ENCODE measurements at places on chromosomes 1 and 21.

DNA sequence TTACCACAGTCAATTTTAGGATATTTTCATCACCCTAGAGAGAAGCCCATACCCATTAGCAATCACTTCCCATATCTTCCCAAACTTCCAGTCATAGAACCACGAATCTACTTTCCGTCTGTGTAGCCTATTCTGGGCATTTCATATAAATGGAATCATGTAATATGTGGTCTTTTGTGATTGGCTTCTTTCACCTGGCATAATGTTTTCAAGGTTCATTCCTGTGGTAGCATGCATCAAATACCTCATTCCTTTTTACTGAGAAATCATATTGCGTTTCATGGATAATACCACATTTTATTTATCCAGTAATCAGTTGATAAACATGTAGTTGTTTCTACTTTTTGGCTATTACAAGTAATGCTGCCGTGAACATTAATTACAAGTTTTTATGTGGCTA, 21.5 kb downstream of the DESI2 start:
- DNase-seq: no peak

DNA sequence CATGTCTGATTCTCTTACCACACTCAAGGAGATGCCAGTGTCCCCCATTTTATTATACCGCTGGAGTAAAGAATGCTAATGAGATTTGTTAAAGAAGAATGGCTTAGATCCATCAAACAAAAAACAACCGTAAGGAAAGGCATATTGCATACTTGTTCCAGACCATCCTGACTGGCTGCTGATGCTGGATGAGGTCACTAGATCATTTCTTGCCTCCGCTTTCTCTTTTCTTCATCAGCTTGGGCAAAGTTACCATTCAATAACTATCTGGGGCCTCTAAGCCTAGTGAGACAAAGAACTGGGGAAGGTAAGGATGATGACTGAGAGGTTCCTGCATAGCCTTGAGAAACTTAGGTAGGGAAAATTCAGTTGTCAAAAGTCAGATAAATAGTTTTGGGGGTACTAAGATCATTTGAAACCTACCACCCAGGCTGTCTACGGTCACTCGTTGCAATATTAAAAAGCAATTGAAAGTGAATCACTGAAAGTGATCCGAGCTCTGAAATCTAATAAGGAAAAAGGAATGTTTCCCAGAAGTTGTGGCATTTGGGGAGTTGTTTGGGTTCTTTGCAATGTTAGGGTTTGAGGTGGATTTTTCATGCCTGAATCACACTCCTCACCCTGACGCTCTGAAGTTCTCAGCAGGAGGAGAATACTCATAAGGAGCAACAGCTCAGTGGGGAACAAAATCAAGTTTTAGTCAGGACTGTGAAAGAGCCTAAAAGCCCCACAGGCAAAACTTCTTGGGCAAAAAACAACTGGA, 176.8 kb downstream of the HHIPL2 start:
- no peak for DNase-seq

DNA sequence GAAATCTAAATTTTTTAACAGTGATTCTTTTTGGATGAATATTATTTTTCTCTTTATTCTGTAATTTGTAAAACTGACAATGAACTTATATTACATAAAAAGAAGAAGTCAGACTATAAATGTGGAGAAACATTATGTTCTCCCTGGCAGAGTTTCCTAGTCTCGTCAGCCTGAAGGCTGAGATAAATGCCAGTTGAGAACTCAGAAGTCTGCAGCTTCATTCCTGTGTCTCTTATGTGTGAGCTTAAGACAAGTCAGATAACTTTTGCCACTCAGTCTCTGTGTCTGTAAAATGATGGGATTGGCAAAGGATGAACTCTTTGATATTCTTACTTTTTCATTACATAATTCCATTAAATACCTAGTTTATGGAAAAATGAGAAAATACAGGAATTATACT, 568.8 kb upstream of the ZRANB2 start:
- DNase-seq: no peak

- DNase-seq: no peak
These were observed 52.0 kb upstream of the KCNA3 start for GRCh38 chr1:110726755-110727154.

DNA sequence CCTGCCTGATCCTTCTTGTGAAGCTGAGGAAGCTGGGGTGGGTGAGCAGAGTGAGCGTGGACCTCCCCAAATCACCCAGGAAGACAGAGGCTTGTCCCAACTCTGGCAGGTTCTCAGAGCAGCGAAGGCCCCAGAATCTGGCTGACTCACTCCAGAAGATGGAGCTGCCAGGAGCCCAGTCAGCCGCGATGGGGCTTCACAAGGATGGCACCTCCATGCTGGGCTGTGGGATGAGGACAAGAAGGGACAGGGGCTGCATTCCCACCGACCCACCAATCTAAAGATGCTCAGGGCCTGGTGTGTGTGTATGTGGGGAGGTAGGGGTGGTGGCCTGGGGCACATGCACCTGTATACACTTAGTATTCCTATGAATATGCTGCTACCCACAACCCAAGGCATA, 52.9 kb downstream of the ATP1A1 start:
- DNase-seq: no peak

GRCh38 chr1:207458414-207458813, 4.3 kb downstream of the CR2 start:
- DNase-seq: no peak

GRCh38 chr1:168636200-168636599, 59.8 kb downstream of the XCL1 start:
- no peak for DNase-seq

- DNase-seq: no peak
These were observed 317.6 kb downstream of the DPYD start for GRCh38 chr1:97603218-97603617.

- no peak for DNase-seq
These were observed 55.8 kb downstream of the COL18A1 start for GRCh38 chr21:45460611-45461368.

DNA sequence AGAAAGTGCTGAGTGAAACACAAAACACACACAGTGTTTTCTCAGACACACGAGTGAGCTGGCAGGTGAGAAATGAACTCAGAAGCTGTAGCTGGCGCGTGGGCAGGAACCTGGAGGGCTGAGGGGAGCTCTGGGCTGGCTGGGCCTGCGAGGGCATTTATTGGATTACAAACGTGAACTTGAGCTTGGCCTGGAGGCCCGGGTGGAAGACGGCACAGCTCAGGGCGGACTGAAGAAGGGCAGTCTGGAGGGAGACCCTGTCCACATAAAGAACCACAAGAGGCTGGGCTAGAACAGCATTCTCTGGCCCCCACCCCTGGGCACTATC, 52.1 kb upstream of the ADARB1 start:
- DNase-seq: no peak

DNA sequence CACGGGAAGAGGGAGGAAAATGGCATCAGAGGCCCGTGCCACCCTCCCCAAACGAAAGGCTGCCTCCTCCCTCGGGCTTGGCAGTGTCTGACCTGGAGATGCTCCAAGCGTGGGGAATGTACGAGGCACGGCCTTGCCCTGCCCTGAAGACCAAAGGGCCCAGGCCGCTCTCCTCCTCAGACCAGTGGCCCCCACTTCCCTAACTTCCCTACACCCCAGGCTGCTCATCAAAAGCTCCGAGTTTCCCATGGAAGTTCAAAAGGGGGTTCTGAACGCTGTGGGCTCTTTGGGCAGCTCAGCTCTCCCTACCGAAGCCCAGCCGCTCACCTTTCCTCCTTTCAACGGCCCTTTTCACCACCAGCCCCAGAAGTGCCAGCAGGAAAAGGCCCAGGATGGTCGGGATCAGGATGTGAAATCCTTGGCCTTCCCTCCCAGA, 11.8 kb downstream of the FCMR start:
- DNase-seq: no peak

DNA sequence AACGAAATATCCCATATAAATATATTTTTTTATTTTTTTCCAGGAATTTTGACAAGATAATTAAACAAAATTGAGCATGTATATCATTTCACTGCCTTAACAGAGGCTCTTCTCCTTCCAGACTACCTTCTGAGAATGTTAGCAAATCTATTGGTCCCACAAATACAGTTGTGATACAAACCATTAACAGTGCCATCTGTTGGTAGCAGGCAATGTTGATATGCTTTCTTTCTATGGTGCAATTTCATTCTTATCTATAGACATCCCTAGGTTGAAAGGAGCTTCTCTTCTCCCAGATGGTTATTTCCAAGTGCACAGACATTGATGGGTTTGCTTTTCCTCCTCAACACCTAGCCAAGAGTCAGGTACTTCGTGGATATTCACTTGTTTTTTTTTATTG, 303.6 kb downstream of the USH2A start:
- no peak for DNase-seq

DNA sequence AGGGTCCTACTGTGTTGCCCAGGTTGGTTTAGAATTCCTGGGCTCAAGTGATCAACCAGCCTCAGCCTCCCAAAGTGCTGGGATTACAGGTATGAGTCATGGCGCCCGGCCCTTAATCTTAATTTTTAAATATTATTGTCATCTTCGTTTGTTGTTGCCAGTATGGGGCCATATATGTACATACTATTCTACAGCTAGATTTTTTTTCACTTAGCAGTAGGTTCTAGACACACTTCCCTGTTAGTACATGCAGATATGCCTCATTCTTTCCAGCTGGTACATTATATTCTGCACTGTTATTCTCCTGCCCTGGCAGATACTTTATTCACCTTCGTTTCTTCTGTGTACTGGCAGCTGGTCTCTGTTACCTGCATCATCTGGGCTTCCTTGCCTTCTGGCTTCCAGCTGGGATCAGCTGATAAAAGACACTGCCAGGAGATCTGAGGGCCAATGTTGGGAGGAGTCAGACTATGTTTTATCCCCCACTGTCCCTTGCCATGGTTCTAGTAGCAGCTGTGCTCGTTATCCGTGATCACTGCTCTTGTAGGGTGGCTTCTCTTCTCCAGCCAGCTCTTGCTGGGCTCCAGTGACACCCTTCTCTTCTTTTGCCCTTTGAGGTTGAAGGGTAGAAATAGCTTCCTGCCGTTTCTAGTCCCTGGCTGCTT, 24.7 kb downstream of the ST3GAL3 start:
- DNase-seq: no peak

DNA sequence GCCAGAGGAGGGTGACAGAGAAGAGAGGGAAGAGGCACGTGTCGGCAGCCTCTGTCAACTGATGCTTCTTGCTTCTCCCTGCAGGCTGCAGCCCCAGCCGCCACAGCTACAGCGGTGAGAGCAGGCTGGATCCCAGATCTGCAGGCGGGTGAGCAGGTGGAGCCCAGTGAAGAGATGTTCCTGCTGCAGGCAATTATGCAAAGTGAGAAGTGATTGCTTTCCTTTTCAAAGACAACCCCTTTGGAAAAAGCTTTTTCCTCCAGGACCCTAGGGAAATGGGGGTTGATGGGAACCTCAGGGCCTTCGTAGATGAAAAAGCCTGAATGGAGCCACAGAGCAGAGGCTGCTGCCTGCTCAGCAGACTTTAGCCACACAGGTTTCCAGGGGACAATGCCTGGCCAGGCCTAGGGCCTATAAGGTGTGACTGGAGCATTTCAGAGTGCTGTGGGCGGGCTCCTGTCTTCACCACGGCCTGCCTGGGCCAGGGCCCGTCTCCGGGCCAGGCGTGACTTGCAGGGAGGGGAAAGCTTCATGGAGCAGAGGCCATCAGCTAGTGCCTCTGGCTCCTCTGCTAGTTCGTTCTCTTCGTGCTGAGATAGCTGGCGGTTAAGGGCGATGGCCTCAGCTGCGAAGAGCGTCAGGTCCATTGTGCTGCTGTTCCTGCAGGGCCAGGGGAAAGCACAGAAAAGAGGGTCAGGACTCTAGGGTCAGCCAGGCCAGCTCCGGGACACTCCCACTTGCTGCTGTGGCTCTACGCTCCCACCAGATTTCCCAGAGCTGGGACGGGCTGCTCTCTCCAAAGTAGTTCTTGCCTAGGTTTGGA, 6.9 kb upstream of the KNCN start:
- DNase-seq: no peak

- DNase-seq: no peak
These were observed 40.4 kb downstream of the USP48 start for GRCh38 chr1:21742578-21742977.

GRCh38 chr21:45155910-45156309, 81.5 kb downstream of the ADARB1 start:
- no peak for DNase-seq

DNA sequence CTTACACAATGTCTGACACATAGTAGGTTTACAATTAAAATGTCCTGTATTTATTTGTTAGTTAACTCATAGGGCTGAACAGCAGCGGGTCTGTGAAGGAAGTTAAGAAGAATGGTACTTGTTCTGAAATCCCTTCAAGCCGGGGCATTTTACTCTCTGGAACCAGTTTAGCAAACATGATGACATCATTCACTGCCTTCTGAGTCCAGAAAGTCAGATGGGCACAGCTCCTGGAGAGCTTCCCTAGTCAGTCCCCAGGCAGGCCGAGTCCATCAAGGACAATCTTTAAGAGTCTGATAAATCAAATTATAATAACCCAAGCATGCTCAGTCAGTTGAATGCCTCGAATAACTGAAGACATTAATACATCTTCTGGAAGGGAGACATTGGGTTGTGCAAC, 125.4 kb upstream of the DAB1 start:
- DNase-seq: no peak

DNA sequence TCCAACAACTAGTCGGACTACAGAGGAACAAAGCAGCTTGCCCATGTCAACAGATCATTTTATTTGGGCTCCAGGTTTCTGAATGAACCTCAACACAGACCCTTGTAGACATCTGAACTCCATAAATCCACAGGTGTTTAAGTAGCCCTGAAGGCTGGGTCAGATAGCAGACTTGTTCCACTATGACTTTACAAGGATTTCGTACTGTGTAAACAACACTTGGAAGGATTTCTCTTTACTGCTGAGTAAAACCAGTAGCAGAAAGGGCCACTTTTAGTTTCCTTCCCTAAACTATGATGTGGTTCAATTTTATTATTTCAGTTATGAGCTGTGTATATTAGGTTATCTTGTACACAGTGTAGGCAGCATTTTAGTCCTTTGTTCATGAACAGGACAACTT, 316.4 kb upstream of the ADGRL2 start:
- no peak for DNase-seq

GRCh38 chr1:50955116-50955515, 5.0 kb downstream of the FAF1 start:
- no peak for DNase-seq

DNA sequence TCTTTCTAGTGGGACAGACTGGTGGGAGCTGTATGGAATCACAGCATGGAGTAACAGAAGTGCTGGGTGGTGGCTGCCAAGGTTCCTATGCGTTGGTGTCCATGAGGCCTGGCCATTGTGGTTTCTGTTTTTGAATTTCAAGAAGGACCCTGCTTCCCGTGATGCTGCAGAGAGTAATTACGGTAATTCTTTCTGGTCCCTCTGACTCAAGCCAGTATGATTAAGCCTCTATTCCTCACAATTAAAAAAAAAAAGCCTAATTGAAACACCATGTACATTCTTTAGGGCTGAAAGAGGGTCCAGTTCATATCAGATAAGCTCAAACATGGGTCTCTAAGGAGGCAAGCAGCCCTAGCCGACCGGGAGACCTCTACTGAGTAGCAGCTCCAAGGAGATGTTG, 10.5 kb upstream of the C1orf21 start:
- no peak for DNase-seq

- no peak for DNase-seq
These were observed 1.1 kb upstream of the ST6GALNAC3 start for GRCh38 chr1:76073481-76073880.

- DNase-seq: peak; percentile 41
These were observed 68.9 kb downstream of the TENT5C start for GRCh38 chr1:117674521-117675400.
